ENCODE measurements at places on chromosomes 6 and 20. TPM values are rescaled to one million over a fixed set of nuclear protein-coding genes. Genes with fewer than 3 reads are reported as not detected.

The BTNL2 gene
- polyA plus RNA-seq, result not detected

The SSTR4 gene
- 0.06 TPM for polyA plus RNA-seq

The NKX2-4 gene
- not detected for polyA plus RNA-seq

The SALL4 gene
- polyA plus RNA-seq, result 0.06 TPM

The MDC1 gene
- polyA plus RNA-seq, result 18.3 TPM

The EPB41L1 gene
- 32.1 TPM for polyA plus RNA-seq

The APCDD1L gene
- 5.6 TPM for polyA plus RNA-seq

The LSM14B gene
- 42.9 TPM for polyA plus RNA-seq

The ARMH2 gene
- not detected for polyA plus RNA-seq

The PRRT1 gene
- polyA plus RNA-seq, result 10.8 TPM

The TBX18 gene
- polyA plus RNA-seq, result 8.3 TPM

DNA sequence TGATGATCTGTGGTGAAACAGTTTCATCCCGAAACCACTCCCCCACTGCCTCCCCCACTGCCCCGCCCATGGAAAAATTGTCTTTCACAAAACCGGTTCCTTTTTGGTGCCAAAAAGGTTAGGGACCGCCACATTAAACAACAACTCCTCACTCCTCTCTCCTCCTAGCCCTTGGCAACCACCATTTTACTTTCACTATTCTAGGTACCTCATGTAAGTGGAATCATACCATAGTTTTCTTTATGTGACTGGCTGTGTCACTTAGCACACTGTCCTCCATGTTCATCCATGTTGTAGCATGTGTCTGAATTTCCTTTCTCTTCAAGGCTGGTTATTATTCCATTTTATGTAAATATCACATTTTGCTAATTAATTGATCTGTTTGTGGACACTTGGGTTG is 99.3 kb downstream of the UTRN start:
- no peak for DNase-seq

DNA sequence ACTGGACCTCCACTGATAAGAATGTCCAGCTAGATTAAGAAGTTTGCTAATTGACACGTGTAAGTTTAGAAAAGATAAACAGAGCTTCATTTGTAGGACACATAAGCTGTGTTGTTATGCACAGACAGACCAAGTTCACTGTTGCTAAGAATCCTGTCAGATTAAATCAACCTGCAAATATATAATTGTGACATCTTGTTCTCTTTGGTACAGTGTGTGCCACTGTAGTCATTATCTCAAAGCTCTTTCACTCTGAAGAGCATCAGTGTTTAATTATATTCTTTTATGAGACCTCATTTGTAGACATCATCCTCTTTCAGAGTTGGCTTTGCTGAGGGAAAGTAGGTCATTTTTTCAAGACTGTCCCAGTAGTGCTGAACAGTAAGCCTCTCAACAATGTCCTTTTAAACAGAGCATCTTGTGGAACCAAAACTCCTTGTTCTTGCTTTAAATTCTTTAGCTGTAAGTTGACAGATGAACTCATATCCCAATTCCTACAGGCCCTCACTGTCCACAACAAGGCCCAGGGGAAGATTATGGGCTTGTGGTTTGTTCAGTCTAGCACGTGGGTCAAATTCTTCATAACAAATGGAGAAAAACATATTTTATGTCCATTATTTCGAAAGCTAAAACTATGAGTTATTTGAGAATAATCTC is 252.4 kb downstream of the HDGFL1 start:
- DNase-seq, result no peak

DNA sequence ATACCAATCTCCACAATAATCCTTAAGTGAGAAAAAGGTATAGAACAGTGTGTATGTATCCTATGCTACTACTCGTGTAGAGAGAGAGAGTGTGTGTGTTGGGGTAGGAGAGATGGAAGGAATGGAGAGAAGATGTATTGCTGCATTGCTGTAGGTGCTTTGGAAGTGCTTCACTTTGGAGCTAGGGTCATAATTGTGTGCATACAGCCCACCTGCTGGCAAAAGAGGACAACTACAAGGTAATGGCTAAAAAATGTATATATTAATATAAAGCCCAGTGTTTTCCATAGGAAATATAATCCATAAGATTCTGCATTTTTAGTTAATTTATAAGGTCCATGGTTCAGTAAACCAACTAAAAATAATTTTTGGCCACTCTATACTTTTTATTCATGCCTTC is 36.1 kb downstream of the SERAC1 start:
- no peak for DNase-seq

DNA sequence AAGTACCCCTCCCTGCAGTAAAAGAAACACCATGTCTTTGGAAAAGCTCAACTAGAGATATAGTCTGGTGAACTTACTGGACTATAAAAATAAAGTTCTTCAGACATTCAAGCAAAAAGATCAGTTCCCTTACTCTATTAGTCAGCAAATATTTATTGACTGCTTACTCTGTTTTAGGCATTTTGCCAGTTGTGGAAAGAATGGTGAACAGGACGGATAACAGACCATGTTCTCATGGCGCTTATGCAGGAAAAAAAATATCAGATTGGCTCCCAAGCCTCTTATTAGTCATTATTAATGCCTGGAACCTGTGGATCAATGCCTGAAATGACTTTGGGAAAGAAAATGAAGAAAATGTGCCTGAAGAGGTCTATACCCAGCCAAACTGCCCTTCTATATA is 282.2 kb upstream of the EPHA7 start:
- no peak for DNase-seq

- no peak for DNase-seq
These were observed 12.1 kb upstream of the MLN start for GRCh38 chr6:33815854-33816253.

DNA sequence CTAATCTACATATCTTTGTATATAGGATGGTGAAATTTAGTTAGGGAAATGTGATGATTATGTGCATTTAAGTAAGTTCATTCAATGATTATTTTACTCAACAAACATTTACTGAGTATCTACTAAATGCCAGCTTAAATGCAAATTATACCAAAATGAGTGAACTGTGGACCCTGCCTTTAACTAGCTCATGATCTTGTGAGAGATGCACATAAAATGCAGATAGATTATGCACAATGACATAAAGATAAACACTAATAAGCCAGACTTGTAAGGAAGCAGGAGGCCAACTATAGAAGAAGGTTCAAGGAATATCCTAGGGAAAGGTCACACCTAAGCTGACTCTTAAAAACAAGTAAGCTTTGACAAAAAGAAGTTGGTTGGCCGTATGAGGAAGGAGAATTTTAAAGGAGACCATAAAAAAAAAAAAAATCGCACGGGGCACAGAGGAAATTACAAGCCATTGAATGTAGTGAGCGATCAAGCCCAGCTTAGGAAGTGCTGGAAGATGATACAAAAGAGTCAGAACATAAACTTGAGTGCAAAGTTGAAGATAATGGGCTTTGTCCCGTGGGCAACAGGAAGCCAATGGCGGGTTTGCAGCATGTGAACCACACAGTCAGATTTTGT is 107.9 kb downstream of the NRSN1 start:
- no peak for DNase-seq

- no peak for DNase-seq
These were observed 1.2 kb downstream of the IP6K3 start for GRCh38 chr6:33745548-33745947.

- DNase-seq, result no peak
These were observed 159.2 kb downstream of the ATXN1 start for GRCh38 chr6:16602035-16602434.

GRCh38 chr6:6503191-6503590 is 85.3 kb upstream of the LY86 start:
- no peak for DNase-seq

DNA sequence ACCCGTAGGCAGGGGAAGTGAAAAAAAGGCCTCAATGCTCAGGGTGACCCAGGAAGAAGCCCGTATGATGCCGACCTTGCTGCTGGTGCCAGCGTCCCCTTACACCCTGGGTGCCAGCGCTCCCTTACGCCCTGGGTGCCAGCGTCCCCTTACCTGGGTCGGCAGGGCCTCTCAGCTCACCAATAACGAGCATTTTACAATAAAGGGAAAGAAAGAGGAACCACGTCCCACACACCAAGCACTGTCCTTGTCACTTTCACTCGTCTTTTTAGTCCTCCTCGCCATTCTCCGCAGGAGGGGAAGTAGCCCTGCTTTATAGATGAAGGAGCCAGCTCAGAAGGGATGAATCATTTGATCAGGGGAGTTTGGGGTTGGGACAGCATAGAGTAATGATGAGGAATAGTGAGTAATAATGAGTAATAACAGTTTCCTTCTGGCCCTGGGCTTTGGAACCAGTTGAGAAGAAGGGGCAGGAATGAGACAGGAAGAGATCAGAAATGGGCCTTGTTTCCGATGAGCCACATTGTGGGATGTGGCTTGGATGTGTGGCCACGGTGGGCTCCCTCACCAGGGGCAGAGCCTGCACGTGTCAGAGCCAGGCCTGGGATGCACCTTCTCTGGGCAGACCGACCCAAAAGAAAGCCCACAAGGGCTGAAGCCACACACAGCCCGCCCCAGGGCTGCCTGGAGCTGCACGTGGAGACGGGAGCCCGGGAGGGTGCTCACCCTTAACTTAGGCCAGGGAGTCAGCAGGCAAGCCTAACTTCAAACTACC is 75.7 kb downstream of the SYNJ2 start:
- DNase-seq, result no peak

GRCh38 chr6:100342830-100343229 is 121.9 kb downstream of the SIM1 start:
- no peak for DNase-seq

GRCh38 chr6:56491606-56492328 is 150.9 kb downstream of the DST start:
- DNase-seq, result no peak

GRCh38 chr6:90765895-90766294 is 179.0 kb upstream of the MAP3K7 start:
- DNase-seq, result no peak

Data from urinary bladder (tissue), 4 donors.